ENCODE measurements at places on chromosomes 7 and 10. TPM values are rescaled to one million over a fixed set of nuclear protein-coding genes. Genes with fewer than 3 reads are reported as not detected.

- DNase-seq: no peak
Measured at GRCh38 chr7:2224491-2224928, 8.2 kb downstream of the MAD1L1 start.

DNA sequence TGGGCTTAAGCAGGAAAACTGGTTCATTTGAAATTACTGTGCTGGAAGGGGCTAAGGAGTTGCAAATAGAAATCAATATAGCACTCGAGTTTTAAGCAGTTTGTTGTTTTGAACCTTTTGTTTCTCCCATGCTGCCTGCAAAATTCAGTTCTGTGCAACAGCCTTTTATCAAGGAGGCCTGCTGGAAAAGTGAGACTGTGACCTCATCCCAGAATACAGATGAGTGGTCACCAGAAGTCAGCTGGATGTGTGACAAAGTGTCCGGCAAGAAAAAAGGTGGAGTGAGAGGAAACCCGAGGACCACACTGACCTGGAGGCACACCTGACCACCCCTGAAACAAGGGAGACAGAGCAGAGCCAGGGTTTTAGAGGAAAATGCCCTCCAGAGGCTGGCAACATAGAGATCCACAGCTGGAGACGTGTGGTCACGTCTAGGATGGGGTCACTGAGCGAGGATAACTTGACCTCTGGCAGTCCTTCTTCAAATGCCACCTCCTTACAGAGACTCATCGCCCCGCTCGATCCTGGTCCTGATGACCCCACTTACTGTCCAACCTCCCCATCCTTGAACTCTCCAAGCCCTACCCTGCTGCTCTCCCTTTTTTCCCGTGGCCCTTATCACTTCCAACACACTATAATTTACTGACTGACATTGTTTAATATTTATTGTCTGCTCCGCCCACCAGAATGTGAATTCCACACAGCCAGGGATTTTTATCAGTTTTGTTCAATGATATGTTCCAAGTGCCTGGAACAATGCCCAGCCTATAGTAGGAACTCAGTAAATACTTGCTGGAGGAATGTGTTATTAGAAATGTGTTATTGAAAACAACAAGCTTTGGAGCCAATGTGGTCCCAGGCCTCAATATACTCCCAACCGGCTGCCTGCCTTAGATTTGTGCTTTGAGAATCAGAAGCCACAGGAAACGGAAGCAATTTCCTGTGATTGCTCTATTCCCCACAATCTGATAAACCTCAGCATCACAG lies 243.8 kb downstream of the GLI3 start:
- no peak for DNase-seq

DNA sequence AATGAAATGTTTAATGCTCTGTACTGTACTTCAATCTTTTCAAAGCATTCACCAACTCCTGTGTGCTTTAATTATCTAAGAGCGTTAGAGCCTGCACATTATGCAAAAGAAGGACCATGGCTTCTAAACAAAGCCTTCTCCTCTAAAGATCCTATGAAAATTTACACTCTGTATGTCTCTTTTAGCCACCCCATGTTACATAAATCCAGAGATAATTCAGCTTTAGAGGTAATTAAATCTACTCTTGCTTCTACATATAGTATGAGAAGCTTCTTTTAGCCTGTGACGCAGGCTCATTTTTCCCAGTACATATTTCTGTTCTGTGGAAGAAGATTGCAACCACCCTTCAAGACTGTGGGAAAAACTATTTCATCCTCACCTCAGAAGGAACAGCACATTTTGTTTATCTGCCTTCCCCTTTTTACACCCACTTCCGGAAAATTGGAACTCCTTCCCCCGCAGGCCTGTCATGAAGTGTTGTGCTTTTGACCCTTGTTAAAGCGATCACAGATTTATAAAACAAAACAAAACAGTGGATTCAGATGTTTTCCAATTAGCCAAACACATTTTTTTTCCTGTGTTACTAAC lies 8.1 kb upstream of the TAS2R16 start:
- no peak for DNase-seq

- no peak for DNase-seq
Measured at GRCh38 chr7:151793531-151793951, 83.4 kb downstream of the PRKAG2 start.

- peak; percentile 44 for DNase-seq
Measured at GRCh38 chr10:123007558-123008354, 839 bp downstream of the IKZF5 start.

GRCh38 chr10:26715137-26715487 lies 17.6 kb downstream of the PDSS1 start:
- peak; percentile 71 for DNase-seq

GRCh38 chr7:122597277-122597676 lies 101.6 kb downstream of the RNF133 start:
- DNase-seq: no peak

The HPSE2 gene
- not detected for total RNA-seq

DNA sequence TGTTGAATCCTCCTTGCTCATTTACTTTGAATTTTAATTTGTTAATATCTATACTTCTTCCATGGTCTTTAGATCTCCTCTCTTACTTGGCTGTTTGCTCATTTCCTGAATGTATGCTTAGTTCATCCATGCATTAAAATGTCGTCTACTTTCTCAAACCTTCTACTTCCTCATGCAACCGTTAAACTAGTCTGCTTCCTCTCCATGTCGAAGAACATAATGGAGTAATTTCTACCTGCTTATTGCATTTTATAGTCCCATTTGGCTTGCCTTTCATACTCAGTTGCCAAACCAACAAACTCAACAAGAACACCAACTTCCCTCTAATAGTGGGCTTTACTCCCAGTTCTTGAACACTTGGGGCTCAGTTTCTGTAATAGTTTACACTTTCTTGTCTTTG lies 43.8 kb upstream of the SEMA3D start:
- DNase-seq: no peak

DNA sequence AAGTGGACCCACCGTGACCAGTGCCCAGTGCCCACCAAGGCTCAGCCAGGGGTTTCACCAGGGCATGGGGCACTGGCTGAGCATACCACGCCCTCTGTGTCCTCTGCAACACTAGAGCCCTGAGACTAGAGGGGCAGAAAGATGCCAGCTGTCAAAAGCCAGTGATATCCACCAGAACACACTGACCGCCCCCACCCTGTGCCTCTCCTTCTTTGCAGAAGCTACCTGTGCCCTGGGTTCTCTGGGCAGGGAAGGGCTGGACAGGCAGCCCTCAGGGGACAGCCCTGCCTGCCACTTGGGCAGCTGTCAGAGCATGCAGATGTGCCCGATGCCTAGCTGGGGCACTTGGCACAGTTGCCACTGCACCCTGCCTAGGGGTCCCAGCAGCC lies 494 bp downstream of the VSIR start:
- DNase-seq: no peak

Measured in cerebellum (tissue), 4 donors.